ENCODE measurements at places on chromosomes 3 and 15.

- DNase-seq: no peak
These were observed 49.7 kb downstream of the CCK start for GRCh38 chr3:42216302-42216701.

DNA sequence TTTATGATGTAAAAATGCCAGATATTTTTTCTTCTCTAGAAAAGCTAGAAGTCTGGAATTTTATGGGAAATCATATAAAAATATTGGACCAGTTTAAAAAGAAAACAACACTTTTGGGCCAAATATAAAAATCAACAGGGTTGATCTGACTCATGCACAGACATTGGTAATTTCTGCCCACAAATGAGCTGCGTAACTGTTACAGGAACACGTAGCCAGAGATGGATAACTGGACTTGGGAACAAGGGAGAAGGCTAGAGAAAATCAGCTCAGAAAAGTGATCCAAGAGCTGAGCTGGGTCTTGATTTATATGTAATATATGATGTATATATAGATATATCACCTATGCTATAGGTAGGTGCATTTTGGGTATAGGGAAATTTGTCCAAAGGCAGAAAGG is 36.8 kb upstream of the NAALADL2 start:
- no peak for DNase-seq

GRCh38 chr15:60219866-60220265 is 177.9 kb downstream of the ANXA2 start:
- DNase-seq: no peak

GRCh38 chr3:194095464-194095863 is 40.5 kb upstream of the HES1 start:
- no peak for DNase-seq

GRCh38 chr3:39961230-39961629 is 151.8 kb downstream of the MYRIP start:
- DNase-seq: no peak

DNA sequence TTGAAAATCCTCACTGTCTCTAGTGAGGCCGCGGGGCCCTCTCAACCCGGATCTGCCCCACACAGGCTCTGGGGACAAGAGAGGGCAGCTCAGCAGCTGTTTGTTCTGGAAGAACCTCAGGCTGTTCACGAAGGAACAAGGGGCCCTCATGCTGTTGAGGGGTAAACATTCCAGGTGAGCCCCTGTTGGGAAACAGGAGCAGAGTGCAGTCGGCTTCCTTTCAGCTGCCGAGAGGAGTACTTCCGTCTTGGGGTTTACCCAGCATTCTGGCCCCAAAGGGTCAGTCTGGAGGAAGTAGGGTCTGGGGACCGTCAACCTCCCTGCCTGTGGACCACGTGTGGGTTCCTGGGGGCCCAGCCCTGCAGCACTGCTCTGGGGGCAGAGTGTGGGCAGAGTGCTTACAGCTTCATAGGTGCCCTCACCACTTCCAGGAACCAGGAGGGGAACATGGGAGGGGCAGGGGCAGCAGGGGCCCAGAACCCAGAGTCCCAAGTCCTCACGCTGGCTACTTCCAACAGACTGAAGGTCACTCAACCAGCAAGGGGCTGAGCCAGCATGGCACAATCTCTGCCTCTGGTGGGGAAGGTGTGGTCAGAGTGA is 49.2 kb upstream of the CTSH start:
- no peak for DNase-seq
